Stimulated activated CD8-positive, alpha-beta memory T cell treated with anti-CD3 and anti-CD28 coated beads, Interleukin-7, amount 100 ng/mL, for 1 hour (primary cell): ENCODE measurements at places on chromosomes 2 and 18.

- DNase-seq: no peak
Measured at GRCh38 chr2:142980246-142981068, 103.0 kb downstream of the KYNU start.

GRCh38 chr2:168132389-168132788, 115.0 kb downstream of the STK39 start:
- no peak for DNase-seq

DNA sequence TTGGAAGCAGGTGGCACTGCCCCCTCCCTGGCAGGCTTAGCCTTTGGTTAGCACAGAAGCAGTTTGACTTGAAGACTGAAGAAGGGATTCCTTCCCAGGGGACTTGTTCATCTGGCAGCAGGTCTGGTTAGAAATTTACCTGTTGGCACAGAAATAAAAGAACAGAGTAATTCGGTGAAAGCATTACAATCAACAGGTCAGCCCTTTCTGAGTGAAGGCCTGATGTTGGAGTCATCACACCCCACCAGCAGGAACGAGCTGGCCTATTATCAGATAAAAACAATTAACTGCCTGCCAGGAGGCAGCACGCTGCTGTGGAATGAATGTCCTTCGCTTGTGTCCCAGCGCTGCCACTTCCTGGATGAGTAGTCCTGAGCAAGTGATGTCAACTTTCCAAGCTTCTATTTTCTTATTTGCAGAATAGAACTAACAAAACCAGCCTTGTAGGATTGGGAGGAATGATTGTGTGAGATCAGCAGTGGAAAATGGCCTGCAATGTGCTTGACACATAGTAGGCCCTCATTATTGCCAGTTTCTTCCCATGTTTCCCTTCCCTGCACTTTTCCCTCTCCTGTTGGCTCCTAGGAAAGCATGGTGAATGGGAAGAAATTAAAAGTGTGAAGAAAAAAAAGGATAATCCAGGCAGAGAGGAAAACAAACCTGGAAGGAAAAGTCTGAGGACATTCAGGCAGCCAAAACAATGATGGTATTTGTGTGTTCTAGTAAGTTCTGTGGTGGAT, 29.0 kb downstream of the LGALSL start:
- no peak for DNase-seq

GRCh38 chr18:48152549-48152948, 222.1 kb upstream of the SMAD2 start:
- no peak for DNase-seq
